Kasumi-1 (cell line): ENCODE measurements at places on chromosomes 2 and 18.

DNA sequence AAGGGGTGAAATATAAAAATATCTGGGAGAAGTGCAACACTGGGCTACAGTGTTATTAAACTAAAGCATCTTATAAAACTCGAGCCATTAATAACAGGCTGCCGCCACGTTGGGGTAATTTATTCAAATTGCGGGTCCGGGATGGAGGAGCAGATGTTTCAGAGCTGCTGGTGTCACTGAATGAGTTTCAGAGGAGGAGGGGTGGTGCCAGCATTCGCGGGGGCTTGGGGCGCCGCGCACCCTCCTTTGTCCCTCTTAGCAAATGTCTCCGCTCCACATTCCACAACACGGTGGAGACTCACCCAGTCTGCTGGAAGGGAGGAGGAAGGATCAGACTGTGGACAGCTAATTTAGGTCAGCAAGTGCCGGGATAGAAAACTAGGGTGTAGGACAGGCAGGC is 260.5 kb downstream of the CELF4 start:
- no peak for DNase-seq

- no peak for DNase-seq
These were observed 480.9 kb upstream of the FANCL start for GRCh38 chr2:58721912-58722591.

DNA sequence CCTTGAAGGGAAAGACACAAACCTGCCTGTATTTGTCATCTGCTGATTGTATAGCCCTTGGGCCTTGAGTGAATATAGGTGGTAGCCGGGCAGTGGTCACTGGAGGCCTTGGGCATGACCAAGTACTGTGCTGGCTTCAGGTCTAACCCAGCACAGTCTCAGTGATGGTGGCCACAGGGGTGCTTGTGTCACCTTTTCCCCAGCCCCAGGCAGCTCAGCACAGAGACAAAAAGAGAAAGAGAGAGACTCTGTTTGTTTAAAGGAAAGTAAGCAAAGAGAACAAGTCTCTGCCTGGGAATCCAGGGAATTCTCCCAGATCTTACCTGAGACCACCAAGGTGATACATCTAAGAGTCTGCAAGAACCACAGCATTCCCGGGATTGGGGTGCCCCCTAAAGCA is 39.4 kb upstream of the INPP4A start:
- DNase-seq = no peak

DNA sequence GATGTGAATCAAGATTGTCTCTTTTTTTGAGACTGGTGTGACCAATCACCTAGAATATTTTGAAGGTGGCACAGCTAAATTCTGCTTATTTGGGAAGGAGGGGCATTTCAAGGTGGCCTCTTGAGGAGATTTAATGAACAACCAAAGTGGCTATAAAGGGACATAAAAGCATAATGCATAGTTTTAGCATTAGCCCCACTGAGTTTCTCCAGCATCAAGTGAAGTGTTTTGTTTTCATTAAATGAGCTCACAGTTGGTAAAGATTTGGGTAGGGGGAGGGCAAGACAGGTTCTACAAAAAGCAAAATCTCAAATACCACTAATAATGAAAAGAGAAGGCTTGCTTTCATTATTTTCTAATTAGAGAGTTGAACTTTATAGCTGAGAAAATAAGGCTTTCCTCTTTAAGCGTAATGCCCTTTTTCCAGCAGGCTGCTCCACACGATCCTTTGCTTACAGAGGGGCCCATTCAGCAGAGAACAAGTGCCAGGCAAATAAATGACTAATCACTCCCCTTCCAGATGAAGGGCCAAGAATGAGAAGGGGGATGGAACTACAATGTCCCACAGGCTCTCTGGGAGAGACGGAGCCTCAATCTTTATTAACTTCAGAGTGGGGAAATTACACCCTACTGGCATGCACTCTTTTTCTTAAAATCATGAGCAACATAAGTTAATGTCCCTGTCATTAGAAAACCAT is 35.9 kb downstream of the LHCGR start:
- DNase-seq = no peak

GRCh38 chr2:100817388-100817985 is 2.5 kb upstream of the NPAS2 start:
- no peak for DNase-seq

DNA sequence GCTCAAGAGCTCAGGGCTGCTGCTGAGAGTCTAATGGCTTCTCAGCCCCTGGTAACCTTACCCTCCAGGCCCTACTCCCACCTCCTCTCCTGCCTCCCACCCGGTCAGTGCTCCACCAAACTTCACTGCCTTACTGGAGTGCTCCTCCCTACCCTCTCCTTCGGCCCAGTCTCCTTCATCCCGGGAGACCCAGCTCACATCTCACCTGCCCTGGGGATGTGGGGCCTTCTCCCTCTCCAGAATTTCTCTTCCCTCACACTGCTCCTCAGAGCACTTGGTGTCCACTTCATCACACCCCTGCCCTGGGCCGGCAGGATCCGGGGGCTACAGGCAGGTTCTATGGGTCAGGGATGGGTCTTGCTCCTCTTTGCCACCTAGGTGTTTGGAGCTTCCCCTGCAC is 21.6 kb downstream of the PTPN18 start:
- no peak for DNase-seq

DNA sequence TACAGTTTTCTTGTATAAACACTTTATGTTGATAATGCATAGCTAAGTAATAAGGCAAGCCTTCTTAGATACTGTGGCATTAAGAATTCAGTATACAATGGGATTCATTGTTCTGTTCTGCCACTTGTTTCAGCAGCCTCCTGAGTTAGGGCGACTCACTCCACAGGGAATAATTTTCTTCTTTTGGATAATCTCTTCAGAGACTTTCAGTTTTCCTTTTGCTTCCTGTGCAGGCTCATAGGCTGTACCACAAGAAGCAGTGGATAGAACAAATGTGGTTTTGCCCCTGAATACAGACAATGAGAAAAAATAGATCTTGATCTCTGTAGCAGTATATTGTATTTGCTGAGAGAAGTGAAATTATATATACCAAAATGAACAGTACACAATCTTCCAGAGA is 298.0 kb downstream of the ZNF407 start:
- no peak for DNase-seq

- DNase-seq = no peak
These were observed 380.0 kb downstream of the METTL4 start for GRCh38 chr18:2191180-2191790.

DNA sequence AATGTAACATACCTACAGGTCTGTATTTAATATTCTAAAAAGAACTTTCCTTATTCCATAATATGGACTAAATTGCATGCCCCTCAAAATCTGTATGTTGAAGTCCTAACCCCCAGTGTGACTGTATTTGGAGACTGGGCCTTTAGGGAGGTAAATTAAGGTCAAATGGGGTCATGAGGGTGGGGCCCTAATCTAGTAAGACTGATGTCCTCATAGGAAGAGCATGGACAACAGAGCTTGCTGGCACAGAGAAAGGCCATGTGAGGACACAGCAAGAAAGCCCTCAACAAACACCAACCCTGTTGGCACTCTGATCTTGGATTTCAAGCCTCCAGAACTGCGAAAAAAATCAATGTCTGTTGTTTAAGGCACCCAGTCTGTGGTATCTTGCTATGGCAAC is 18.6 kb downstream of the SF3B1 start:
- DNase-seq = no peak

DNA sequence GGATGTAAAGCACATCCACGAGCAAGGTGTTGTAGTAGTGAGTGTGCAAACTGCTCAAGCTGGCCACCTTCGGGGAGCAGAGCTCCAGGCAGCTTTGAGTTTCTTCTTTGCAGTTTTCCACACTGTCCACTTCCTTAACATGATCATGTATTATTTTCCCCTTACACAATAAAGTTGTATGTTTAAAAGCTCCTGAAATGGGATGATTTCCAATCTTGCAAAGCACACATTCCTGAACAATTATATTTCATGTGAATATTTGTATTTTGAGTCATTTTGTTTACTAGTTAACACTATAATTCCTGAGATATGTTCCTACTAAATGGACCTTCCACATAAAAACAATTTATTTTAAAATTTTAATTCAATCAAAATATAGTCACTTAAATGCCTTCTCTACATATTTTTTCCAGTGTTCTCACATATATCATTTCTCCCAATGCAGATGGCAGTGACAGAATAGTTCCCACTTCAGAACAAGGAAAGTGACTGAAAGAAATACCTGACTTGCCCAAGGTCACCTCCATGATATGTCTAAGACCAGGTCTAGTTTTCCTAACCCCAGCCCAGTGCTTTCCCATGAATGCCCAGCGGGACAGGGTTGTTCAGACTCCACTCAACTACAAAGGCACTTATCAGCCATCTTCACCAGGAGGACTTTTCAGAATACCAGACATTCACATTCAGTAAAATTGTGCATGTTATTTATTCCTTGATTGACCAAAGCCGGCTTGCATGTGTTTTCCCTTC is 5.5 kb downstream of the CYB5A start:
- no peak for DNase-seq

GRCh38 chr2:15306706-15307105 is 254.4 kb downstream of the NBAS start:
- no peak for DNase-seq

DNA sequence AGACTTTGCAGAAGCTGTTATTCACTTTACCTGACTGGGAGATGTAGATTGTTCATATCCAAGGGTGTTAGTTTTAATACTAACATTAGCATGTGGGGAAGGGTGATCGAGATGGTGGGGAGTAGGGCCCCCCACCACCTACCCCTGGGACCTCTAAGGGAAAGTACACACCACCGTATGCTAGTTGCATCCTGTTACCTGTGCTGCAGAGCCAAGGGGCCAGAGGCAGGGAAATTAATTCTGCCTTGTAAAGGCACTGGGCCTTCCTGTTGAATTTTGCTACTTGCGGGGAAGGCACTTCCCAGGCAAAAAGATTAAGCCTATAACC is 9.0 kb downstream of the STEAP3 start:
- DNase-seq = no peak

DNA sequence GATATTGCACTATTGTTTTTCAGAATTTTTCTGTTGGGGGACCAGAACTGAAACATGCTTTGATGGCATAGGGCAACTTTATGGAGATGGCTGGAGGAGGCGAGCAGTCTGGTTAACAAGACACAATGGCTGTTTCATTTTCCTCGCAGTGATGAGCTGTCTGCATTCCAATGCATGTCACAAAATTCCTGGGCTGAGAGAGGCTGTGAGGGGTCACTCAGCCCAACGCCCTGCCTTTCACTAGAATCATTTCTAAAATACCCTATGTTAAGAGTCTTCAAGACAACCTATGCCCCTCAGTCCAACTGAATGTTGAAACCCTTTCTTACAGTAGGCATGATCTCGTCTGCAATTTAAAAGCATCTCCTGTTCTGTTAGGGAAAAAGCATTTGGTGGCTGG is 1090.0 kb downstream of the BCL11A start:
- no peak for DNase-seq

DNA sequence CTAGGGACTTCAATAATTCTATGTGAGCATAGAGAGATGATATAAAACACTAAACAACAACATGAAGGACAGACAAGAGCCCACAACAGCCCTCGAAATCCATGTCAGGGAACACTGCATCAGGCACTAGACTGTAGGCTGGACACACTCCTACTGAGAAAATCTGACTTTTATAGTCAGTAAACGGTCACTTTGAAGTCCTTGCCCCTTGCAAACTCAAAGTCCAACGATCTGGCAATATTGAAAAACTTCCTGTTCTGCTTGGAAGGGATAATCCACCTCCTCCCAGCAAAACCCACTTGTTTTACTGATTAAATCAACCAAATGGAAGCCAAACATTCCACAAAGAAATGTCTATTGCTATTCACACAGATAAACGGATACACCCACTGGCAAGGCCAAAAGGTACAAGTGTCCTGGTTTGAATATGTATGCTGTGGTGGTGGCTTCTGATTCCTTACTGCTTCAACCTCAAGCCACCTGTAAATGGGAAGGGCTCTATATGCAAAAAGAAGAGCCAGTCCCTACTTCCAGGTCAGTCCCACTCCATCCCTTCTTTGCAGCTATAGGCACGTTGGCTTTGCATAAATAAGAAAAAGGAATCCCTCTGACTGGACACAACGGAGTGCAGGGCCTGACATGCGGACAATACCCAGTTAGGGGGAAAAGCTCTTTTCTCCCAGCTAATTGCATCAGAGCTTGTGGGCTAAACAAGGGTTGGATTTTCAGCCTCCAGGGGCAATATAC is 56.6 kb downstream of the STK39 start:
- DNase-seq = no peak

GRCh38 chr18:78165525-78165924 is 814.1 kb upstream of the SALL3 start:
- no peak for DNase-seq

GRCh38 chr2:97695744-97696143 is 17.6 kb upstream of the ZAP70 start:
- no peak for DNase-seq

GRCh38 chr2:8526403-8526696 is 155.5 kb upstream of the ID2 start:
- no peak for DNase-seq

DNA sequence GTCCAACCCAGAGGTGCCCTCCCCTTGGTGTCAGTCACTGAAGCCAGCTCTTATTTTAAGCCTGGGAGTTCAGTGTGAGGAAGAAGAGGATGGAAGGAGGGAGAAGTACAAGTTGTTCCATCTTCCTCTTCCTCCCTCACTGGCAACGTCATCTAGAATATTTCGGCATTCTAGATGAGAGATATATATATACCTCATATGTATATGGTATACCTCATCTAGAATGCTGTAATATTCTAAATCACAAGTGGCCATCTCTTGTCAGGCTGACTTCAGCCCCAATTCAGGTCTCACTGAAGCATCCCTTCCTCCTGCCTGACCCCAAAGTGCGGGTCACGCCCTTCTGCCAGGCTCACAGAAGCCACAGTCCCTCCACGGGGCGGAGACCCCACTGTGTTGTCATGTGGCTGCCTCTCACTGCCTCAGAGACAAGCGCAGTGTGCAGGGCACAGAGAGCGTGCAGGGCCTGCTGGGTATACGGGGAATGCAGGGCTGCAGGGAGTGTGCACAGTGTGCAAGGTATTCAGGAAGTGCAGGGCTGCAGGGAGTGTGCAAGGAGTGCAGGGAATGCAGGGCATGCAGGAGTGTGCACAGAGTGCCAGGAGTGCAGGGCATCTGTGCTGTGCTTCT is 32.8 kb upstream of the B3GNT7 start:
- no peak for DNase-seq

DNA sequence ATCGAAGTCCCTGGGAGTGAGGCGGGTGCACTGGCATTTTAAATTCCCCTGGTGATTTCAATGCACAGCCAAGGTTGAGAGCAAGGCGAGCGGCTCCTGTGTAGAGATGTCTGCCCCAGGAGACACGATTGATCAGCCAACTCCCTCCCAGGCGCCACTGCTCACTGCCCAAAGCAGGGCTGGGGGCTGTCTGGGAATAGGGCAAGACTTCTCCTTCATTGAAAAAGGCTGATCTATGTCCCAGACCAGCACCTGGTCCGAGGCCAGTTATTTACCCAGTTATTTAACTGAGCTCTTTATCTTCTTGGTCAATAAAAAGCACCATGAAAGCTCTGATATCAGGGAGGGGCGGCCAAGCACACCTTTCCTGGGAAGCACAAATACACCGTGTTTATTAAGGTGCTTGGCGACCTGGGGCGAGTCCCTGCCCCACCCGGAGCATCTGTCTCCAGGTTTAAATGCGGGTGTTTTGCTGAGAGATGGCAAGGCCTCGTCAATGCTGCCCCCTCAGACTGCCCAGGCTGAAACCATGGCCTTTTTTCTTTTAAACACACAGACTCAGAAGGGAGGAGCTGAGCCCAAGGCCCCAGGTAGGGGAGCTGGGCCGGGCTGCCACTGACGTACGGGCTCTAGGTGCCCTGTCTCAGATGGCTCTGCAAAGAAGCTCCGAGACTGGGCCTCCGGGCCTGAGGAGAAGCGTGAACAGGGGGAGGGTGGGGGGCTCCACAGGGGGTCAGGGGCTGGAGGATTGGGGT is 73.9 kb upstream of the HPCAL1 start:
- no peak for DNase-seq

GRCh38 chr18:70931942-70932814 is 643.3 kb downstream of the SOCS6 start:
- DNase-seq = peak; percentile 76

- DNase-seq = no peak
These were observed 34.2 kb downstream of the ABCA12 start for GRCh38 chr2:215104226-215104625.
